ENCODE measurements at places on chromosomes 3 and 15. TPM values are rescaled to one million over a fixed set of nuclear protein-coding genes. Genes with fewer than 3 reads are reported as not detected.

Gene ECE2
- not detected for total RNA-seq

GRCh38 chr15:45703670-45704328 is 69.0 kb downstream of the SQOR start:
- DNase-seq = no peak

Gene TICRR
- total RNA-seq = 0.09 TPM

DNA sequence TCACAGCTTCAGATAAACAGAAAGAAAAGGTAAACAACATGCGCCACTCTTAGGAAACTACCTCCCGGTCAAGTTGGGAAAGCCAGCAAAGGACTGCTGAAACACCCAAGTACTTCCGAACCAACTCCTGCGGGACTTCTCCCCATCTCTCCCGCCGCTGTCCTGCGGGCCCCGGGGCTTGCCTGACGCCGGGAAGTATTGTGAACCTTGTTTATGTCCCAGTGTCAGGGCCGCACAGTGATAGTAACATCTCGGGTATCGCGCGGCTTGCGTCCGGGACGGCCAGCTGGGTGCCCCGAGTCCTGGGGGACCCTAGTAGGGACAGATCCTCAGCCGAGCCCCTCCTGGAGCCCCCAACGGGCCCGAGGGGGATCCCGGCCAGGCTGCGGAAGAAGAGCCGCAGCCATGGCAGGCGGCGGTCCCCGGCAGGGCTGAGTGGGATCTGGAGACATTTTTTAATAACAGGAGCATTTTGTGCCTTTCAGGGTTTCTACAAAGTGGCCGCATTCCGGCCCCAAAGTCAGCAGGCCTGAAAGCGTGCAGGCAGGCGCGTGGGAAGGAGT is 756 bp downstream of the CLPX start:
- DNase-seq = peak; percentile 35

DNA sequence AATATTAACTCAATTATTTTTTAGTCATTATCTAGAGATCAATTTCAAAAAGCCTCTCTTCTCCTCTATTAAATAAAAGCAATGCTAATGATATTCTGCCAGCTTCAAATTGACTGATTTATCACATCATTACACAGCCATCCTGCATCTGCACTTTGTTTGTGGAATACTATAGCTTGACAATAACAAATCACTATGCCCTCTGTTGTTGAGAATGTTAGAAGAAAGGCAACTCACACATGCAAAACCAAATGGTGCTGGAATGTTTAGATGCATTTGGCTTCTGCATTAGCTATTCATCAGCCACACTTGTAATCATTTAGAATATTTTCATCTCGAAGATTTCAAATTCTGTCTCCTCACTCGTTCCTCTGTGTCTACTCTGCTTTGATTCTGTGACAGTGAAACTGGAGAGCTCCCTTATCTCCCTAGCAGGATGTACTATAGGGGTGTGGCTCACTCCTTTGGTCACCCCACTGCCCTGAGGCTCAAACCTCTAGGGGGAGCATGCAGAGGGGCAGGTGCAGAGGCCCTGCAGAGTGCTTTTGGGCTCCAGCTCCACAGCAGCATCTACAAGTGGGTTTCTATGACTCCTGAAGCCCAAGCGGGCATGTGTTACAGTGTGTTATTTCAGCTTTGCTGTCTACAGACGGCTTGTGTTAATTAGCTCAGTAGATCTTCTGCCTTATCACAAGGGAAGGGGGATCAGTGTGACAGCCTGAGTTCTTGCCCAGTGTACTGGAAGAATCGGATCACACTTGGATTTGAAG is 454.1 kb upstream of the BCHE start:
- DNase-seq = no peak

DNA sequence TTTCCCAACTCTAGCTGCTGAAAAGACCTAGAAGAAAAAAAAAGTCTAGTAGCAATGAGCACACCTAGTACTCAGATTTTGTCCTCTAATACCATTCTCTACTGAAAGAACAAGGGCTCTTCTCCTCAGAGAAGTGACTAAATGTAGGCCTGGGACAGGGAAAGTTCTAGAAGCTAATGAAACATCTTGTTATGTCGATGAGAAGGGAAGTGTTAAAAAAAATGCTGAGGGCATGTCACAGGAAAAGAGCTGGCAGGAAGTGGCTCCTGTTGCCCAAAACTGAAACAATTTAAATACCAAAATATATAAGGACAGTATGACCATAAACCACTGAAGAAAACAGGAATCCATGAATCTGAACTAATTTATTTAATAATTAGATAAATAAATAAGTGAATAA is 581.4 kb upstream of the TBL1XR1 start:
- no peak for DNase-seq

GRCh38 chr15:26679927-26680326 is 92.9 kb downstream of the GABRB3 start:
- no peak for DNase-seq

Gene VIPR1
- 2.9 TPM for total RNA-seq

GRCh38 chr15:31265090-31265870 is 61.4 kb upstream of the KLF13 start:
- peak; percentile 19 for DNase-seq

Data from omental fat pad (tissue), 4 donors.